H9 (cell line): ENCODE measurements at places on chromosomes 4 and X.

DNA sequence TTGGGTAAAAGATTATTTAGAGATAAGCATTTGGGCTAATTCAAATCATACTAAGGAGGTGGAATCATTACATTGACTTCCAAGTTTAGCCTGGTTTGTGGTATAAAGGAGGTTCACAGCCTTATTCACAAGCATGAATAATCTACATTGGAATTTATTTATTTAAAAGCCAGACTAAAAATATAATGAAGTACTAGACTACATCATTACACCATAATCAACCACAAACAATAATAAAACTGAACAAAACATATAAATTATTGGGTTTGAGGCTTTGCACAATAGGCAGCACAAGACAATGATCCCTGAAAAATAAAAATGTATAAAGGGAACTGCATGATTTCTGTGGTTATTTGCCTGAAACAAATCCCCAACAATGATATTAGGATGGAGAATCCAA, 314.0 kb downstream of the GBA3 start:
- DNase-seq, result no peak

GRCh38 chr4:161919442-161920220, 244.2 kb downstream of the FSTL5 start:
- DNase-seq, result no peak

GRCh38 chrX:22409418-22409817, 136.7 kb downstream of the CBLL2 start:
- DNase-seq, result no peak

DNA sequence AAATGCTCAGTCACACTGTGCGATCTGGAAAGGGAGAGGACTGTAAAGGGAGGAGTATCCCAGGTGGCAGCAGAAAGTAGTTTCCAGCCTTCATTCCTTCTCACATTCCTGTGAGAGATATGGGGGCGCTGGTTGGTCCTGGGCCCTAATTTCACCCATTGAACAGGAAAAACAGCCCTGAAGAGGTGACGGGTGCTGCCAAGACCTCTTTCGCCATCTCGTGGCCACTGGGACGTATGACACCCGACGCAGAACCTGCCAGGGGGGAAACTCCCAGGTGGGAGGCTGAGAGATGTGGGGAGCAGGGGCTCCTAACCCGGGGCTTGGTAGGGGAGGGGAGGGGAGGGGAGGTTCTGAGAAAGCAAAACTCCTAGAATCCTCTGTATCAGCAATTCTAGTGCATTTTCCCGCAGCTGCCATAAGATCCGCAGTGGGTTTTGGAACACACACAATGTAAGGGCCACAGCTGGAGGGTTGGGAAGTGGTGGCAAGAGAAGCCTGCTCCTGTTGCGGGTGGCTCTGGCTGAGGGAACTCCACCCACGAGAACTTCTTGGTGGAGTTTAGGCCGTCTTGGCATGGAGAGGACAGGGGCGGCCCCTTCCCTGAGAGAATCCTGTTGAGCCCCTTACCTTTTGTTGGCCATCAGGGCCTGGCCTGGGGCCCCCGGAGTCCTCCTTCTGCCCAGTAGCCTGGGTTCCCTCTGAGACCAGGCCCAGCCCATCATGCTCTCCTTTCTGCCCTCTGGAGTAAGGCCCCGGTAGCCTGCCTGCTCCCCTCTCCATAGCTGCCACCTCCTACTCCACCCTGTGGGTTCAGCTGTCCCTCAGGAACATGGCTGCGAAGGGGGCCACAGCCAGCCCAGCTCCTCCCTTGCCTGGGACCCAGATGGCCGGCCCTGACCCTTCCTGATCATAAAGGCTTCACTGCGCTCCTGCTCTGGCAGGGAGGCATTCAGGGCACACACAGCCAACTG, 134.1 kb downstream of the OR13H1 start:
- DNase-seq, result peak; percentile 69

DNA sequence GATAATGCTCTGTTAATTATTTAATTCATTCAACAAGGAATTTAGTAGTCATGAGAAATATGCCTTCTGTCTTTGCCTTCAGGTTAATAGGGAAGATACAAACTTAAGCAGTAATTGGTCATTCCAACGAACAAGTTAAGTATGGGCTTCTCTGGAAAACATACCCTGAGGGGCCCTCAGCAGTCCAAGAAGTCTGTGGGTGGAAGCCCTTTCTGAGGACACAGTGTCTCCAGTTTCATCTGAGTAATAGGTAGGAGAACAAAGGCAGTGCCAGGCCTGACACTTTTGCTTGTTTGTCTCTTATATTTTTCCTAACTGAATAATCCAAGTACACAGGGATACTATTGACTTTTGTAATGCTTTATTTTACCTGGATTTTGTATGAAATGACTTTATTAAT, 262.5 kb downstream of the FBXW7 start:
- no peak for DNase-seq

GRCh38 chr4:186823989-186824388, 100.3 kb upstream of the FAT1 start:
- no peak for DNase-seq

DNA sequence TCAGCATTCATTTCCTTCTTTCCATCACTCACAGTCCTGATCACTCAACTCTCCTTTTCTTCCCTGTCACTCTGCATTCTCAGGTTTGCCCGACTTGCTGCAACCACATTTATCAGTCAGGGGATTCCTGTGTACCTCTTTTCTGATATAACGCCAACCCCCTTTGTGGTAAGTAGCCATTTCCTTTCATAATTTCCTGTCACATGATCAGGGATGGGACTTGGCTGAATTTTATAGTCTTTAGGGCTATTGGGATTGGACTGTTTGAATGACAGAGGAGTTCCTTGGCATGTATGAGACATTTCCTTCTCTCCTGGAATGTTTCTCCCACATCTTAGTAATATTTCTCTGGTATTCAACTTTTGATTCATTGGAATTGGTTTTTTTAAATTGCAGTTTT, 11.0 kb downstream of the PGM2 start:
- DNase-seq, result no peak

DNA sequence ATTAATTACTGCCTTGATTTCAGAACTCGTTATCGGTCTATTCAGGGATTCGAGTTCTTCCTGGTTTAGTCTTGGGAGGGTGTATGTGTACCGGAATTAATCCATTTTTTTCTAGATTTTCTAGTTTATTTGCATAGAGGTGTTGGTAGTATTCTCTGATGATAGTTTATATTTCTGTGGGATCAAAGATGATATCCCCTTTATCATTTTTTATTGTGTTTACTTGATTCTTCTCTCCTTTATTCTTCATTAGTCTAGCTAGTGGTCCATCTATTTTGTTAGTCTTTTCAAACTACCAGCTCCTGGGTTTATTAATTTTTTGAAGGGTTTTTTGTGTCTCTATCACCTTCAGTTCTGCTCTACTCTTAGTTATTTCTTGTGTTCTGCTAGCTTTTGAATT, 32.1 kb downstream of the CDX4 start:
- no peak for DNase-seq

DNA sequence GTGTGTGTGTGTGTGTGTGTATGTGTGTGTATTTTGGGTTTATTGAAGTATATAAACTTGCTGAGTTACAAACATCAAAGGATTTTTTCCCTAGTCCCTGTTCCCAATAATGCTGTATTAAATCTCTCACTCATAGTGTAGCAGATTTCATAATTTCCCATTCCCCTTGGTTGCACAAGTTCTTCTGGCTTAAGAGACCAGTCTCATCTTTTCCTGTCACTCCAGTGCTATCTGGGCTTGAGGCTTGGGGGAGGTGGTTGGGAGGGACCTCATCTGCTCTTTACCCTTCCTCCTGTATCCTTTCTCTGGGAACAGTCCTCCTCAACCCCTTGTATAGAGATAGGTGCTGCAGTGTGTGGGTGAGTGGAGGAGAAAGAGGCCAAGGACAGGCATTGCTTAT, 285.4 kb upstream of the BOD1L1 start:
- DNase-seq, result no peak

DNA sequence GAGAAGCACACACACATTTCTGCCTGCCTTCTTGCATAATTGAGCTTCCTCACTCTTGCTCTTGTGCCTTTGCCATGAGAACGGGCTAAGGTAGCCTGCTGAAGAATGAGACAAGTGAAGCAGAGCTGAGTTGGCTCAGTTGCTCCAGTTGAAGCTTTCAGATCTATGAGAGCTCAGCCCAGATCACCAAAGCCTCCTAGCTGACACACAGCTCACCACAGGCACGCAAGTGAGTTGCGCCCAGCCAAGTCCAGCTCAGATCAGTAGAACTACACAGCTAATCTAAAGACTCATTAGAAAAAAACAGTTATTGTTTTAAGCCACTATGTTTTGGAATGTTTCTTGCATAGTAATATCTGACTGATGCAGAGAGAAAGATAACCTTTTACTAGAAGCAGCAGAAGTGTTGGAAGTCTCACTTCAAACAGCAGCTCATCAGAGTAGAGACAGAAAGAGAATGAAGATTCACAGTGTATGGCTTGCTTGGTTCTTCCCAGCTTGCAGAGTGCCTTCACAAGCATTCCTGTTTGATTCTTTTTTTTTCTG, 362.4 kb downstream of the MID1IP1 start:
- DNase-seq, result no peak

- DNase-seq, result no peak
Observed at GRCh38 chr4:6848717-6849305, 60.8 kb upstream of the TBC1D14 start.

DNA sequence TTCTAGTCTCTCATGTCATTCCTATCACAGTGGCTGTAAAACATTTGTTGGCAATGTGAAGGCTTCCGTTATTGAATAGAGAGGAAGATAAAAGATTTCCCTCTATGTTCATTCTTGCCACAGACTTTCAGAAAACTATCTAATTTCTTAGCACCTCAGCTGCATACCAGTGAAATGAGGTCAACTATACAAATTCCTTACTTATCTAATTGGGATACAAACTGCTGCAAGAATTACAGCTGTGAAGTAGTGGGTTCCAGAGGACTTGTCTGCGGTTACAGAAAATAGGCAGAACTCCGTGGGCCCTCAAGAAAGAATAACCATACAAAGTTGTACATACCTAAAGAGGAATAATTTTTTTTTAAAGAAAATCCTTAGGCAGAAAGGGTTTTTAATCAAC, 175.8 kb downstream of the PPP1R2C start:
- DNase-seq, result no peak

DNA sequence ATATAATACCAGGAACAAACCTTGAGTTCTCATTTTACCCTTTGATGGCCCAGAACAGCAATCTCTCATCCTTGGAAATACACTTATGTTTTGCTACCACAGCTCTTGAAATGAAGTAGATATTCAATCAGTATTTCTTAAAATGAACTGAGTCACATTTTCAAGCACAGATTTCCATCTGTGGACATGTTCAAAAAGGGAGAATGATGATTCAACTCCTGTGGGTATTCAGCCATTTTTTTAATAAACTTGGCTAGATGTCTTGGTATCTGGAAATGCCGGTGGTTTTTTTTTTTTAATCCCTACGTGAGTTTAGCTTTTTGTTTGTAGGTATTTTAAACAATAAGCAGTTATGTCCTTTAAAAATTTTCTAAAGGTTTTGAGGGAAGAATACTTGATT, 64.2 kb upstream of the TRPC5OS start:
- DNase-seq, result no peak

GRCh38 chr4:32798471-32799159, 2078.4 kb downstream of the PCDH7 start:
- no peak for DNase-seq

DNA sequence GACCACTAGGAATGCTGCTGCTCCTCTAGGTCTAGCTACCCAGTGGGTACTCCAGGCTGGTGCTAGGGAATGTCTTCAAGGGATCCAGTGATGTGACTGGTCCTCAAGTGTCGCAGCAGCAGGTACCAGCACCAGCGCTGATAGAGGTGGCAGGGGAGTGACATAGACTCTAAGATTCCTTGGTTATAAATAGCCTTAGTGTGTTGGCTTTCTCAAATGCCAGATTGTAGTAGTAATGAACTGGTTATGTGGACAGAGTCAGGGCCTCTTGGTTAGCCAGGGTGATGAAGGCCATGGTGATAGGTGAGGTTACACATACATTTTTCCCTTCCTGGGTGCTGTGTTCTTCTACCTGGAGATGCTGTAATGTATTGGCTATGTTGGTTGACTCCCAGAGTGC, 38.3 kb downstream of the DCLK2 start:
- DNase-seq, result no peak

GRCh38 chr4:84091266-84091665, 407.8 kb downstream of the NKX6-1 start:
- DNase-seq, result no peak

DNA sequence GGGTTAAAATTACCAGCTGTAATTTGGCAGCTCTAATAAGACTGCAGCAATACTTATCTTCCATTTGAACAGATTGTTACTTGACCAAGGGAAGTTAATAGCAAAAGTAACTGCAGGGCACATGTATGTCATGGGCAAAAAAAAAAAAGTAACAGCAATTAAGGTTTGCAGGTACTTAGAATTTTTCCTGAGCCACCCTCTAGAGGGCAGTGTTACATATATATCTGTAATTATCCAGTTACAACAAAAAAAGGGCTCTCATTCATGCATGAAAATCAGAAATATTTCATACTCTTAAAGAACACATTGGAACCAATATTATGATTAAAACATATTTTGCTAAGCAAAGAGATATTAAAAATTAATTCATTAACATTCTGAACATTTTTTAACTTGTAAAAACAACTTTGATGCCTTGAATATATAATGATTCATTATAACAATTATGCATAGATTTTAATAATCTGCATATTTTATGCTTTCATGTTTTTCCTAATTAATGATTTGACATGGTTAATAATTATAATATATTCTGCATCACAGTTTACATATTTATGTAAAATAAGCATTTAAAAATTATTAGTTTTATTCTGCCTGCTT, 25.1 kb downstream of the XIAP start:
- no peak for DNase-seq

- DNase-seq, result peak; percentile 42
Observed at GRCh38 chrX:113959912-113960626, 623.8 kb upstream of the HTR2C start.

DNA sequence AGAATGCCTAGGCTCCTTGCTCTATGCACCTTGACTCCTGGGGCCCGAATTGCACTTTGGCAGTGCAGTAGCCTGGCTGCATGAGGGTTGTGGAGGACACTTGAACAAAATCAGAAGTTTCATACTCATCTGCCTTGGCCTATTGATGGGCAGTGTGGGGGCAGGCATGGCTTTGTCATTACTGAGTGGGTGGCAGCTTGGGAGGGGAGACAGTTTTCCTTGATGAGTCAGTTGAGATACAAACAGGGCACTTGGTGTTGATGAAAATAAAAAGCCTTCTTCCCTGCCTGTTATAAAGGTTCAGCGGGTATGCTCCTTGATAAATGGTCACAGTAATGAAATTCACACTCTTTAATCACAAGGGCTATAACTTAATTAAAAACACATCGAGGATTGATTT, 126.8 kb upstream of the MAMLD1 start:
- no peak for DNase-seq

- peak; percentile 30 for DNase-seq
Observed at GRCh38 chr4:152843481-152844090, 63.8 kb downstream of the ARFIP1 start.
